ENCODE measurements at places on chromosomes 16 and 17.

DNA sequence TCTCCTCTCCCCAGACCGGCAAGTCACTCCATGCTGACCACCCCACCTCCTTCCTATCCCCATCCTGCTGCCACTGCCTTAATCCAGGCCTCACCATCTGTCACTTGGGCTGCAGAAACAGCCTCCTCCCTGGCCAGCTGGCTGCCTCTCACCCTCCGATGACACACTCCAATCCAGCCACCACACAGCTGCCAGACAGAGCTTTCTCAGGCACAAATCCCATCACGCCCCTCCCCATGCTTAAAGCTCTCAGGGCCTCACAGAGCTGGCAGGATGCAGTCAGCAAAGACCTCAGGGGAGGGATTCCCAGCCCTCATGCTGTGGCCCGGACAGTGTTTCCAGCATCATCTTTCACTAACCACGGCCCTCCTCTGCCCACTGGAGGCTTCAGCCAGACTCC is 13.7 kb downstream of the CAMKK1 start:
- peak; percentile 61 for DNase-seq

DNA sequence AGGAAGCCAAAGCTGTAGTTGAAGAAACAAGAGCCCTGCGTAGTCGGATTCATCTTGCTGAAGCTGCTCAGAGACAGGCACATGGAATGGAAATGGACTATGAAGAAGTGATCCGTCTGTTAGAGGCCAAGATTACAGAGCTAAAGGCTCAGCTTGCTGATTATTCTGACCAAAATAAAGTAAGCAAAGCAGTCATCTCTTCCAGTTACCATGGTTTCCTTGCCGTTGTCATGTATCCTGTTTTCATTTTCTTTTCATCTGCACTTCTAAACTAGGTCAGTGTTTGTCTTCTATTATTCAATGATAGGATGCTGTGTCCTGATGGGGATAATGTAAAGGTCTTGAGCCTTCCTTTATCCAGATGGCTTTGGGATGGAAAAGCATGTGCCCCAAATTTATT is 104.3 kb downstream of the STXBP4 start:
- DNase-seq, result no peak

- no peak for DNase-seq
Measured at GRCh38 chr17:7589204-7589868, 558 bp downstream of the SOX15 start.

- DNase-seq, result no peak
Measured at GRCh38 chr17:82475458-82475857, 16.9 kb downstream of the NARF start.

GRCh38 chr17:19361944-19362276 is 613 bp downstream of the B9D1 start:
- no peak for DNase-seq

- no peak for DNase-seq
Measured at GRCh38 chr17:3817851-3818605, 17.0 kb upstream of the ITGAE start.

- no peak for DNase-seq
Measured at GRCh38 chr16:66948134-66948836, 12.8 kb upstream of the CES3 start.

DNA sequence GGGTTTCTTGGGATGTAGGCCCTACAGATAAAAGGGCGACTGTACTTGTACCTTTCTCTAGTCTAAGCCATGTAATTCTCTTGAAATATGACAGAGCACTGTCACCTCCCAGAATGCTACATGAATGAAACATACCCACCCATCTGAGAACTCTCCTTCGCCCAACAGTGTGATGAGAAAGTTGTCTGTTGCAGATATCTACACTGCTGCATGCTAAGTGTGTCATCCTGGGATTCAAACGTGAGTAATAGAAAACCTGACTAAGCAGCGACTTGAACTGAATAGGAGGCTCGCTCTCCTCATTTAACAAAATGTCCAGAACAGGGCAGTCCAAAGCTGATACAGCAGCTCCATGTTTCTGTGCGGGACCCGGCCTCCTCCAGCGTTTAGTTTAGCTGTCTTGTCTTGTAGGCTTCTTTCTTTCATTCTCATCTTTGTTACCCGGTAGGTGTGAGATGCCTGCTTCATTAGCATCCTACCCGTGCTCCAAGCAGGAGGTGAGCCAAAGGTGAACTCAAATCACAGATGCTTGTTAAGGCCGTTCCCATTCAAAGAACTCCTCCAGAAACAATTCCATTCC is 211.9 kb downstream of the PRKCA start:
- DNase-seq, result no peak

DNA sequence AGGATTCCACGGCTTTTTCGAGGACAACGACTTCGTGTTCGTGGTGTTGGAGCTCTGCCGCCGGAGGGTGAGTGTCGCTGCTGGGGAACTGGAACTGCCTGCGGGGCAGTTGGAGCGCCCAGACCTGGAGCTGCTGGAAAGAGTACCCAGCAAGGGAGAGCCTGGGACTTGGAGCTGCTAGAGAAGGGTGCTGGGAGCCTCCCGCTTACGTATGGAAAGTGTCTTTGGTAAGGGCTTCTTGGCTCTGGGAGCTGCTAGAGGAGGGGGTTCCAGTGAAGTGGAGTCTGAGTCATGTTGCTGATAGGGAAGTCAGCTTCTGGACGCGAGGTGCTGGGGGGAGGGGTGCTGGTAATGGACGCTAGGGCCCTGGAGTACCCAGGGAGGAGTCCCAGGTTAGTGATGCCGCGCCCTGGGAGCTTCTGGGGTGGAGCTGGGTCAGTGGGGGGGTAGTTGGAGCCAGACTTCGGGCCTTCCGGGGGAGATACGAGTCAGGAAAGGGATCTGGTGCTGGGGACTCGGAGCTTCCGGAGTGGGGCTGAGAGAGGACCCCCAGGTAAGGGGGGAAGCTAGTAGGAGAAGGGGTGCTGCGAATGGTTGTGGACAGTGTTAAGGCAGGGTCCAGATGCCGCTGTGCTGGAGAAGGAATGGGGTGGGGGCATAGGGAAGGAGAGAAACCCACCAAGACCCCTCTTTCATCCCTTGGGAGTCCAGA is 741 bp downstream of the PLK1 start:
- peak; percentile 14 for DNase-seq

DNA sequence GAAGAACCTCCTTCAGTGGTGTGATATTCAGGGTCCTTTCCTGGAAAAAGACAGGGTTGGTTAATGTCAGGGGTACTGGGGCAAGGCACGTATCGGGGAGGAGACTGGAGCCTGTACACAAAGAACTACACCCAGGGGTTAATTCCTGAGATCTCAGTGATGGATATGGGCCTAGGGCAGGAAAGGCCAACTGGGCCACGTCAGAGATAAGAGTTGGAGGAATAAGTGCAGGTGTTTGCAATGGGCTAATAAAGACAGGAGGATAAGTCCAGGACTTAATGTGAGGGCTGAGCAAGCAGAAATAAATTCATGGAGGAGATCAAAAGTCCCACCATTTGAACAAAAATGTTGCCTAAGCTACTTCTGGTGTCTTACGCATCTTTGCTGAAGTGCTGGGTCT is 10.4 kb upstream of the HERPUD1 start:
- DNase-seq, result no peak

DNA sequence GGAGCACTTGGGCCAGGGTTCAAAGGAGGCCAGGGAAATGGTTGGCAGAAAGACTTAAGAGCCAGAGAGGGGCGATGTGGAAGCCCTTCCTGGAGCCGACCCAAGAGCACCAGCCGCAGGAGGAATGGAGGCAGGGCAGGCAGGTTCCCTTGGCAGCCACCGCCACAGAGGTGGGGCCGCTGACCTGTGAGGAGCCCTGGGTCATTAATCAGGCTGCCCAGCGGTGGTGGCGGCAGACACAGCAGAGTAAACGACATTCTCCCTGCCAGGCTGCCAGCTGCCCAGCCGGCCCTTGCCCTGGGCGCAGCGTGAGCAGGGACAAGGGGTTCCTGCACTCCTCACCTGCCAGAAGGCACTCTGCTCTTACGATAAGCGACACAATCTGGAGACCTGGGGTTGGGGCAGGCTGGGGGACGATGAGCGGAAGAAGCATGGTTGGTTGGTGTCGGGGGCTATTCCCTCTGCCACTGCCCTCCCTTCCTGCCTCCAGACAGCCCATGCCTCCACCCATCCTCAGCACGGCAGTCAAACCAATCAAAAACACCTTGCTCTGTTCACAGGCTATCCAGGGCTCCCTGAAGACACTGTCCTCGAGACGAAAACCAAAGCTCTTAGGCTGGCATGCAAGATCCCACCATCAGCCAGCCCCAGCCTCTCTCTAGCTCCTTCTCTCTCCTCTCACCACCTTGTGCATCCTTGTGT is 40.9 kb downstream of the PLXDC1 start:
- DNase-seq, result no peak

GRCh38 chr17:82107341-82107860 is 9.4 kb upstream of the FASN start:
- DNase-seq, result no peak

DNA sequence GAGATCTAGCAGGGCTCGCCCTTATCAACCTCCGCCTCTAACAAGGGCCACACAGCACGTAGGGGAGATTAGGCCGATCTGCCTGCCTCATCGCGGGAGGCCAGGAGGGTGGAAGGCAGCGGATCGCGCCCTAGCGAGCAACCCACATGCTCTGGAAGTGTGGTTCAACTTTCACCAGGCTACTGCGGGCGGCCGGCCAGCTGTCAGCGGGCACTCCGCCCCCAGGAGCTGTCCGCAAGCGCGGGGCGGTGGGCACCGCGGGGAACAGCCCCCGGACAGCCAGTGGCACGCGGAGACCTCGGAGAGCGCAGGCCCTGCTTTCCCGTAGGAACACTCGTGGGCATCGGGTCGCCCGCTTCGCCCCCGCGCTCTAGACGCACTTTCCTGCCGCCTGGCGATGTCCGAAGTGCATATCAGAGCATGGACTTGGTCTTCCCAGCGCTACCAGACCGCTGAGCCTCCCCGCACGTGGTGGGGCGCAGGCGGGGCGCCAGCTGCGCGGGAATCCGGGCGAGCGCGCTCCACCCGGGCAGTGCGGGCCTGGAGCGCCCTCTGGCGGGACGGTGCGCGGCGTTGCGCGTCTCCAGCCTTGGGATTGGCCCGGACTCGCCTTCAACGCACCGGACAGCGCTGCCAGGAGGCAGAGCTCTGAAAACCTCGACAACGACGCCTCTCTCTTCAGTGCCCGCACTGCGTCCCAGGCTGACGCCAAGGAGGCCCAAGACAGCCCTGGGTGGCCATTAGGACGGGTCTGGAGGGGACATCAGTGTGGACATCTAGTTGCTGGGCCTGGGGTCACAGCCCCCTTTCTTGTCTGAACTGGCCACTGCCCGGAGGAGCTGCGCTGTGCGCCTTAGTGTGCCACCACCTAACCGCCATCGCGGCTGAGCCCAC is 3.6 kb upstream of the ZNHIT3 start:
- DNase-seq, result peak; percentile 34

DNA sequence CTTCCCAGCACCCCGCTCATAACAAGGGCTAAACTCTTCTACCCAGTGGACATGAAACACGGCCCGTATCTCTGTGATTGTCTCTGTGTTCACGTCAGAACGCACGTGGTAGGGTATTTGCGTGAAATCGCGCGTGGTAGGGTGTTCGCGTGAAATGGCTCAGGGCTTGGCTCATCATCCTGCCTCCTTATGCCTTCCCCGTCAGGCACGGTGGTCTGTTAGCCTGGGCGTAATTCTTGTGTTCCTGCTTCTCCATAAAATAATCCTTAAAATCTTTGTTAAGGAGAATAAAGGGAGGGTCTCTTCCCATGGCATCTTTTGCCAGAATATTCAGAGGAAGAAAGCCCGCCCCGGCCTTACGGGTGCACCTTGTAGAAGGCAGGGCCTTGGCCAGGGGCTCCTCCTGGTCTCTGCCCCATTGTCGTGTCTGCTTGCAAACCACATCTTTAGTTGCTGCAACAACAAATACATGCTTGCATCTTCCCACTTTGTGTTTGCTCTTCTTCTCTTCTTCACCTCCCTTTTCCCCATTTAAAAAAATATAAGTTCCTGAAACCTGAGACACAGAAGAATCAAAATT is 116.7 kb upstream of the CHMP6 start:
- no peak for DNase-seq

DNA sequence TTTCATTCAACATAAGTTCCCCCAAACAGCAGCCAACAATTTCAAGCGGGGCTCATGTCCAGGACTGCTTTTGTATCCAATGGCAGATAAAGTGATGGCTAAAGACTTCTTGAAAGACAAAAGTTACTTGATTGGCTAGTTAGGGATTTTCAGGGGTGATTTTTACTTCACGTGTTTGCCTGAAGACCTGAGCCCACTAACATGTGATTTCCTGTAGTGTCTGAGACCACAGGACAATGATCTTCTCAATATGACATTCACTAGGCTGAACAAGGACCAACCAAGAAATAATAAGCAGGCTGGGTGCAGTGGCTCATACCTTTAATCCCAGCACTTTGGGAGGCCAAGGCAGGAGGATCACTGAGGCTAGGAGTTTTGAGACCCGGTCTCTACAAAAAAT is 10.4 kb downstream of the TVP23A start:
- no peak for DNase-seq

DNA sequence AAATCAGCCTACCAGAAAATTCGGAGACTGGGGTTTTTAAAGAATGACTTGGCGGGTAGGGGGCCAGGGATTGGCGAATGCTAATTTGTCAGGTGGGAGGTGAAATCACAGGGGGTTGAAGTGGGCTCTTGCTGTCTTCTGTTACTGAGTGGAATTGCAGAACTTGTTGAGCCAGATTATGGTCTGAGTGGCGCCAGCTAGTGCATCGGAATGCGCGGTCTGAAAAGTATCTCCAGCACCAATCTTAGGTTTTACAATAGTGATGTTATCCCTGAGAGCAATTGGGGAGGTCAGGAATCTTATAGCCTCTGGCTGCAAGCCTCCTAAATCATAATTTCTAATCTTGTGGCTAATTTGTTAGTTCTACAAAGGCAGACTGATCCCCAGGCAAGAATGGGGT is 762 bp upstream of the RBL2 start:
- DNase-seq, result no peak

DNA sequence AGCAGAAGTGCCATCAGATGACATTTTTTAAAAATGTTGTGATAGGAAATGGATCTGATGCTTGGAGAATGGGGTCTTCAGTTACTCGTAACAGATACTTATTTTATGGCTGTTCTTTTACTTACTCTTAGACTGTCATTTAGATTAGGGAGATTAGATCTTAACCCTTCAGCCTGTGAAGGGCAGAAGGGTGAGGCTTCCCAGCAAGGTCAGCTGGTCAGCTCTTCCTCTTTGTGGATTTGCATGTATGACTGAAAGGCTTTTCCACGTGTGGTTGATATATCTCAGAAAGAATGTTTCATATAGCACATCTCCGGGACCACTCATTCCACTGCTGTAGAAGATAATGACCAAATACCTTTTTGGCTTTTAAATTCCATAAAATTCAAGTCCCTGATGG is 27.4 kb downstream of the GRB7 start:
- no peak for DNase-seq

GRCh38 chr16:27543801-27544200 is 5.9 kb downstream of the GTF3C1 start:
- DNase-seq, result no peak

GRCh38 chr16:9192746-9193145 is 101.3 kb downstream of the HAPSTR1 start:
- no peak for DNase-seq
